ENCODE measurements at places on chromosomes 16 and 17.

DNA sequence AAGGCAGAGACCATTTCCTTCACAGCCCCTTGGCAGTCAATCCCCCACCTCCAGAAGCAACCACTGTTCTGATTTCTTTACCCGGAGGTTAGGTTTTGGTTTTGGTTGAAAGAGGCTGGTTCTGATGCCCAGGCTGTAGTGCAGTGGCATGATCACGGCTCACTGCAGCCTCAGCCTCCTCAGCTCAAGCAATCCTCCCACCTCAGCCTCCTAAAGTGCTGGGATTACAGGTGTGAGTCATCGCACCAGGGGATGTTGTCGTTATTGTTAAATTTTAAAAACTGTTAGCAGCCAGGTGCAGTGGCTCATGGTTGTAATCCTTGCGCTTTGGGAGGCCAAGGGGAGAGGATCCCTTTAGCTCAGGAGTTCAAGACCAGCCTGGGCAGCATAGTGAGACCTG is 3.0 kb upstream of the CTRB2 start:
- no peak for DNase-seq

DNA sequence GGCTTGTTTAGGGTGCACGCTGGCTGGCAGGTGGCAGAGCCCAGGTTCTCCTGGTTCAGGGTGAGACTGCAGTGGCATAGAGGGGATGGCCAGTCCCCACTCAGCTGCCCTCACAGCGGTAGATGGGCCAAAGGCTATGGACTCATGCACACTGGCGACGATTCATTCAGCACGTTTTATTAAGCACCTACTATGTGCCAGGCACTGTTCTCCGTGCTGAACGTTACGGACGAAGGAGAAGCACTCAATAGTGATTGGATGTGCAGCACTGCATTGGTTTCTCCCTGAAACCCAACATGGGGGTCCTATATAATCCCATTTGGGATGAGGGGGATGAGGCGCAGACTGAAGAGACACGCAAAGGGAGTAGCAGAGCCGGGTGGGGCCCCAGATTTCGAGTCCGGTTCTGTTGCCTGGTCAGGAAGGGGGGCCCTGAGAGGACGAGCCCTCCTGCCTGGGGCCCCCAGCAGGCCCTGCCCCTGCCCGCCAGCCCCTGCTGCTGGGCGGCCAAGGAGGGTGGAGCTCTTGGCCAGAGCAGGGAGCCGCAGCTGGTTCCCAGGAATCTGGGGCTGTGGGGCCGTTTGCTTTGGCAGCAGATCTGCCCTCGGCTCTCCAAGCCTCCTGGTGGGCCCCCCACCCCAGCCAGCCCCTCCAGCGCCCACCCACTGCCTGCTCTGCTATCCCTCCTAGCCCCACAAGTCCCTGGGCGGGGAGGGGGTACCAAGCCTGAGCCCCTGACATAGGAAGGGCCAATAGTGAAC is 8.8 kb downstream of the GLIS2 start:
- DNase-seq: no peak

GRCh38 chr17:70137451-70138230 is 31.7 kb upstream of the KCNJ2 start:
- peak; percentile 84 for DNase-seq

DNA sequence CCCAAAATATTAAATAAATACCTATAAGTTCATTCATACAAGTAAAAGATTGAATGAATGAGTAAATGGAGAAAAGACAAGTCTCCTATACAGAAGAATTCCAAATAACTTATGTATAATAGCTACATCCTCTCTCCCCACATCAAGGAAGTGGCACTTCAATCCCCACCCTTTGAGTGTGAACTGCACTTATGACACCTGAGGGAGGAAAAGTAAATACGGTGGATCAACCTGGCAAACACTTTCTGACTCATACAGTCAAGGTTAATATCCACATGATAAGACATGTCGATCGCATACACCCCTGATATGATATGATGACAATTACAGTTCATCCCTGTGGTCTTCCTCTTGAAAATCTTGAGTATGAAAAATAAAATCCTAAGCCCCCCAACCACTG is 18.0 kb downstream of the SLFN12L start:
- DNase-seq: peak; percentile 19

GRCh38 chr17:50060951-50061712 is 5.2 kb downstream of the ITGA3 start:
- DNase-seq: peak; percentile 63
